ENCODE measurements at places on chromosomes 3 and 15.
A peak's percentile ranks its signal among the peaks of the same experiment; 100 is the strongest.

- no peak for DNase-seq
Observed at GRCh38 chr3:133459400-133459799, 59.5 kb downstream of the BFSP2 start.

DNA sequence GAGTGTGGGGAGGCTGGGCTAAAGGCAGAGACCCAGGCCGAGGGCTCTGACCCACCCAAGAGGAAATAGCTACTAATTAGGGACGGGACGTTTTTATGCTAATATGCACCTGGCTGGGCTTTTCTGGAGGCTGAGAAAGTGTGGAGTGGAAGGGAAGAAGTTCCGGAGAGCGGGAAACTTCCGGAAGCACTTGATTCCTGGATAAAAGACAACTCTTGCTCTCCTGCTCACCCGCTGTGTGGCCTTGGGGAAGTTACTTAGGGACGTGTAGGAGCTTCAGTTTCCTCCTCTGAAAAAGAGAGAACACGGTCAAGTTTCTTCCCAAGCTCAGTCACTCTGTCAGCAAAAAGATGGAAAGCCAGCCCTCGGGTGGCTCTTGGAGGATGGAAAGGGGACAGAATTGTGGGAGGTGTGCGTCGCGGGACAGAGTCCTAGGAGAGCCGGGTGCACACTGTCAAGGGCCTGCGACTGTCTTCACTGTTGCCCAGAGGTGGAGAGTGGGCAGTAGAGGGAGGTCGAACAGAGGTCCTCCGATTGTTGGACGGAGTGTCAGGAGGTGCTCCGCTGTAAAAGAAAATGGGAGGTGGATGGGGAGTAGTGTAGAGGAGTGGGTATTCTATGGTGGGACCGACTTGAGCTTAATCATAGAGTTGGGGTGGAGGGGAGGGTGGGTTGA is 43.2 kb downstream of the EPHB3 start:
- peak; percentile 5 for DNase-seq

GRCh38 chr15:66862111-66862939 is 160.3 kb downstream of the SMAD6 start:
- no peak for DNase-seq

DNA sequence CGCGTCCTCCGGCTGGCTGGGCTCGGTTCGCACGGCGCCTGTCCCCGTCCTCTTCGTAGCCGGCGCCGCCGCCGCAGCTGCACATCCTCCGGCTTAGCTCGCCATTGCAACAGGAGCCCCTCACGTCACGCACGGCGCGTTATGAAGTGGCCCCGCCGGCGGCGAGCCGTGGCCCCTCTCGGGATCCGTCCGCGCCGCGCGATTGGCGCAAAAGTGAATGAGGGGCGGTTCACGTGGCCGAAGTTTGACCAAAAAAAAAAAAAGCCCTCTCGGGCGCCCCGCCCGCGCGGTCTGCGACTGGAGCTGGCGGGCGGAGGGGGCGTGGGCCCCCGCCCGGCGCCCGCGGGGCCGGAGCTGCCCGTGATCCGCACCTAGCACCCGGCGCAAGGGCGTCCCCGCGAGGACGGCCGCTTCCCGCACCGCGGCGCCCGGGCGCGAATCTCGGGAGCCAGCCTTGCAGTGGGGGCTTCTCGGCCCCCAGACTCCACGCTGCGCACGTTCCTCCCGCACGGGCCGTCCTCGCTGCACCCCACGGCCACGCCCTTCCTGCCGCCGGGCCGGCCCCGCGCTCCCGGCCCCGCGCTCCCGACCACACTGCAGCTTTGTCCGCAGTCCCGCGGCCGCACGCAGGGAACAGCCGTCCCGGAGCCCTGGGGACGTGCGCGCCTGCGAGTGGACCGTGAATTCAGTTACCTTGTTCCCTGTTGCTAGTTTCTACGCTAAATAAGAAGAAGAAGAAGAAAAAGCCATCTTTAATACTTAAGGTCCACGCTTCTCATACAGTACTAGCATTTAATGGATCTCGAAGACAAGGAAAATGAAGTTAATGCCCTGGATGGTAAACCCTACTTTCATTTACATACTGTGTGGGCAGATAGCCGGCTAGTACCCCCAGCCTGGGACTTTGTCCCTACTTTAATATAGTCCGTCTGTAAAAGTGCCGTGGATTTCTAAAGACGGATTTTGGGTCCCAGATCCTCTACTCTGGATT is at the start of gene CHSY1:
TSS of gene CHSY1 (minus strand) at position 219 of the 991 bp plus-strand sequence. CDS start 592 bp downstream, outside the sequence.
- peak; percentile 53 for DNase-seq

- no peak for DNase-seq
Observed at GRCh38 chr3:151673974-151674373, 59.8 kb upstream of the AADACL2 start.

- DNase-seq = no peak
Observed at GRCh38 chr3:71486831-71487230, 96.7 kb downstream of the FOXP1 start.

GRCh38 chr3:126153695-126154360 is 26.6 kb downstream of the ALDH1L1 start:
- DNase-seq = no peak

- no peak for DNase-seq
Observed at GRCh38 chr15:59104602-59104911, 389 bp upstream of the CCNB2 start.

DNA sequence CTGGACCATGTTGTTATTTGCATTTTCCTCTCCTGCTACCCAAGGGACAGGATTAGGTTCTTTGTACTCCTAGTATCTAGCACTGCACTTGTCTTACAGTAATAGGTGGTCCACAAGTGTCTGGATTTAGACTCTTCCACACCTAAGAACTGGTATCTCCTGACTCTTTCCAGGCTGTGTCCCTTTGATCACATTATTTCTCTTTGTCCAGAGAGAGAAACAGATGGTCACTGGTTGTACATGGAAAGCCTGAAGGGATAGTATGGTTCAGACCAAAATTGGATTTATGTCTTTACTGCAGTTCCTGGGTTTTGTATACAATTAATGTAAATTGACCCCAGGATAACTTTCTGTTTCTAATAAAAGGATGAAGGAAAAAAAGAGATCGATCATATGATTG is 64.0 kb downstream of the PDE8A start:
- DNase-seq = no peak

DNA sequence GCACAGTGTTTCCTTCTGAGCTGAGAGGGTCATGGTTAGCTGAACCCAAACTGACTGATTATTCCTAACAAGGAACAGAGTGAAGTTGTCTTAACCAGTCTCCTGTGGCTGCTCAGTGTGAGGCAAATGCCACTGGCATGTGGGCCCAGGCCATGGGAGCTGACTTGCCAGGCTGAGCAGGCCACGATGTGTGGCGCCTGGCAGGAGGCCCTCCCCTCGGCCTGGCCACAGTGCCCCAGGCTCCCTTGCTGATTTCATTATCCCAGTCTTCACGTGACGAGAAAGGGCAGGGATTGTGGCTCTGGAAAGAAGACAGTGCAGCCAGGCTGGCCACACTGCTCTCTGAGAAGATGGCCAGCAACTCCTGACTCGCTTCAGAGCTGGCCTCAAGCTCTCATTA is 58.8 kb downstream of the SLCO2A1 start:
- DNase-seq = no peak

DNA sequence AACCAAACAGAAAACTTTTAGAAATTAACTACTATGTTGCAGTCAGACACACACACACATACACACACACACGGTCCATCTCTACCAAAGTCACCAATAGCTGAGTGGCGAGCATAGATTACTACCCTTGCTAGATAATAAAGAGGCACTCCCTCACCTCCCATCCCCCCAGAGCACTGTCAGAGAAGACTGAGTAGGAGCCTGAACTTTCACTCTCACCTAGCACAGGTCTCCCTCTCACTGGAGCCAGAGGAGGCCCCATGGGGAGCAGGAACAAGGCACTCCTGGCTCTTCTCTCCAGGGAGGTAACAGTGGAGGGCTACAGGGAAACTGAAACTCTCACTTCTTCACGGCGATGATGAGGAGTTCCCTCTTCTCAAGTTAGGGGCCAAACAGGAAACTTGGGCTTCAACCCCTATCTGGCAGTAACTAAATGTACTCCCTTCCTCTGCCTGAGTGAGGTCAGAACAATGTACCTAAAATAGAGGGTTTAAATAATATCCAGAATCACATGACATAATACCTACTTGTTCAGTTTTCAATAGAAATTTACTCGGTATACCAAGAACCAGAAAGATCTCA is 975.3 kb upstream of the GBE1 start:
- no peak for DNase-seq

- no peak for DNase-seq
Observed at GRCh38 chr3:37864904-37865303, 3.2 kb downstream of the CTDSPL start.

DNA sequence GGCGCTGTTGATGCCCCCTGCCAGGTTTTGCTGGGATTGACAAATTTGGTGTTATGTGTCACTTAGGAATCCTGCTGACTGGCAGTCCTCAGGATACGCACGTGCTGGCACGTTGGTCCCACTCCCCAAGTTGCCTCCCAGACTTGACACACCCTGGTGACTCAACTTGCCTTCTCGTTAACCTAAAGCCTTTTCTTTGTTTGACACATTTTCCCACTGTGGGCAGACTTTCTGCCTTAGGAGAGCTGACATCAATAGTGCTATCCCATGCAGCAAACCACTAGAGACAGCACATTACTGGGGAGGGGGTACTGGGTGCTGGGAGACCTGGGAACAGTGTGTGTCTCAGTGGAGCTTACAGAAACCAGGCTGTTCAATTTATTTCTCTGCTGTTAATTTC is 104.3 kb downstream of the OXNAD1 start:
- DNase-seq = no peak

- no peak for DNase-seq
Observed at GRCh38 chr3:169389925-169390253, 273.6 kb downstream of the MECOM start.

GRCh38 chr3:150447084-150447483 is 39.0 kb downstream of the TSC22D2 start:
- no peak for DNase-seq

DNA sequence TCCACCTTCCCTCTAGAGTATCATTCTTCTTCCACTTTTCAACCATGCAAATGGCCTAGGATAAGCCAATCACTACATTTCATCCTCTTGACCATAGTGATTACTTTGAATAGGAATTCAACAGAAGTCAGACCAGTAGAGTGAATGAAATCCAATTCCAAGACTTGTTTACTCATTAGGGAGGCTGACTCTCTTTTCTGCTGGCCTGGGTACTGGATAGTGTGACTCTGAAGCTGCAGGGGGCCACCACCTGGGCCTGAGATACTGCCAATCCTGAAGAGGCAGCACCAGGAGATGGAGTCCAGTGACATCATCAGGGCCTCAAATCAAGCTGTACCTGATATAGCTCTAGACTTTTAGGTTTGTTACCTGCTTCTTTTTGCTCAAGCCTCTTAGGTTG is 7.0 kb upstream of the FSTL1 start:
- DNase-seq = no peak

DNA sequence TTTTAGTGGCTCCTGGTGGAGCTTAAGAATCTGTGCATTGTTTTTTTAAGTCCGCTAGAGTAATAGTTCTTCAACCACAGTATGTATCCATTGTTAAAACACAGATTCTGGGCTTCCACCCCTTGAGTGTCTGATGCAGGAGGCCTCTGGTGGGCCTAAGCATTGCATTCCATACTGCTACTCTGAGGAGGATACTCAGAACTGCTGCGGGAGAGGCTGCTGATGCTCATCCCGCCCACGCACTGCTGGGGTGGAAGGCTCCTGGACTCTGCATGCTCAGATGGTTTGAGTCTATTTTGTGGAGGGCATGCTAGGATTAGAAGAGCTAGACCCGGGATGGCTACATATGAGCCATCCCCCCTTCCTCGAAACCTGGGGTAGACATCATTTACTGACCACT is 74.4 kb downstream of the THSD4 start:
- DNase-seq = no peak

GRCh38 chr3:45965653-45966052 is 22.4 kb downstream of the CXCR6 start:
- DNase-seq = no peak
